ENCODE measurements at places on chromosomes 7 and 10.

GRCh38 chr7:61576-62360 is 130.6 kb upstream of the FAM20C start:
- no peak for DNase-seq

- DNase-seq, result no peak
Measured at GRCh38 chr7:87223666-87224065, 4.1 kb upstream of the TMEM243 start.

DNA sequence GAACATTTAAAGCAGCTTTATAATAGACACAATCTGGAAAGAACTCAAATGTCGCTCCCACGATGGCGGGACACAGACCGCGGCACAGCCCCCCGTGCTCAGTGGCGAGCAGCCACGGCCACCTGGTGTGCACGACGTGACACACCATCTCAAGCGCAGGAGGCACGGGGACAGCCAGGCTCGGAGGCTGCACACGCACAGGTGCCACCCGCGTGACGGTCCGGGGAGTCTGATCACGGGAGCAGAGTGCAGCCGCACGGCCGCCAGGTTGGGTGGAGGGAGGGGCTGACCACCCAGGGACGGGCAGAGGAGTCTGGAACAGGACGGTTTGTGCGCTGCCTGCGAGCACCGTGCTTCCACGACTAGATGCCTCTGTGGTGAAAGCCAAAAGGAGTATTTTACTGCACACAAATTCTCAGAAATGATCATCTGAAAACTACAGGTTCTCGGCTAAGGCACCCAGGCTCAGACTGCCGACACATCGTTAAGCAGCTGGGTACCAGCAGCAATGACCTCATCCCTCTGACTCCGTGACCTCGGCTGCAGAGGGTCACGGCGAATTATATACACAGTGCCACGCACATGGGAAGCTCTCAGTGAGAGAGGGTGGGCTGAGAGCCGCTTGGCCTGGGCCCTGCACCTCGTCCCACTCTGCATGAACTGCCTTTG is 7.5 kb upstream of the GPER1 start:
- no peak for DNase-seq

- no peak for DNase-seq
Measured at GRCh38 chr7:23685731-23686130, 5.7 kb downstream of the FAM221A start.

DNA sequence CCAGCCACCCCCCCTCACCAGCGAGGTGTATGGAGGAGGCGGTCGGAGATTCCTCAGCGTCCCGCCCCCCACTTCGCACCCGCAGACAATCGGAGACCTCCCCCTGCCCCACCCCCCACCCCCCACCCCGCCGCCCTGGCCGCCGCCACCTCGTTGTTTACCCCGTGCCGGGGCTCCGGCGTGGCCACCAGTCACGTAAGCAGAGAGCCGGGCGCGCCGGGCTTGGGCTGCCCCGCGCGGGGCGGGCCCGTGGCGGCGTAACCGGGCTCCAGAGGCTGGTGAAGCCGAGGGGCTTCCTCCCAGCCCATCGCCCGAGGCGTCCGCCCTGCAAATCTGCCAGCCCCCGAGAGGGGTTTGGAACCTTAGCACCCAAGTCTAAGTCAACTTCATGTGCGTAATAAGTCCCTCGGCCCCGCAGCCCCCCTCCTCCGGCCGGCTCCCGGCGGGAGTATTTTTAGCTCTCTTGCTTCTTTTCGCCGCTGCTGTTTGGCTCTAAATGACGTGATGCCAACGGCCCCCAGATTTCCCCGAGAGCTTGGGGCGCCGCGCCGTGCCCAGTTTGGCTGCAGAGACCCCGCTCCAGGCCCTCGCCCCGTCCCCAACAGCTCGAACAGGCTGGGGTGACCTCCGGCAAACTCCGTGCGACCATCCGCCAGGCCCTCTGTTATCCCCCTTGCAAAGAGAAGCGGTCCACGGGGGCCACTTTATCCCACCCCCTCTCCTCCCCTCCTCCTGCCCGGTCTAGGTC is 2.7 kb downstream of the MXI1 start:
- peak; percentile 52 for DNase-seq

GRCh38 chr10:93333278-93333978 is 148.7 kb downstream of the MYOF start:
- DNase-seq, result no peak

- no peak for DNase-seq
Measured at GRCh38 chr7:10083766-10084165, 889.9 kb upstream of the PHF14 start.

DNA sequence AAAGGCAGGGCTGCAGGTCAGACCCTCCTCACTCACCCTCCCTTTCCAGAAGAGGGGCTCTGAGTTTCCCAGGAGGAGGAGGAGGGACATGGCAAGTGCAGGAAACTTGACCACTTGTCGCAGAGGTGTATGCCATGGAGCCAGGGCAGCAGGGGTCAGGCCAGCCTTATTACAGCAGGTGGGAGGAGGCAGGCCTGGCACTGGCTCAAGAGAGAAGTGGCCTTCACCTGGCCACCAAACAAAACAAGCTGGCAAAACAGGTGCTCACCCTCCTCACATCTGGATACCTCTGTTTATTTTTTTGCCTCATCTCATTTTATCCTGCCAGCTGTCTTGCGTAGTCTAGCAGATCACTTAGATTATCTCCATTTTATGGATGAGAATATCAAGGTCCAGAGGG is 12.5 kb downstream of the COL13A1 start:
- DNase-seq, result no peak

GRCh38 chr7:1758859-1759521 is 88.9 kb downstream of the ELFN1 start:
- DNase-seq, result no peak

DNA sequence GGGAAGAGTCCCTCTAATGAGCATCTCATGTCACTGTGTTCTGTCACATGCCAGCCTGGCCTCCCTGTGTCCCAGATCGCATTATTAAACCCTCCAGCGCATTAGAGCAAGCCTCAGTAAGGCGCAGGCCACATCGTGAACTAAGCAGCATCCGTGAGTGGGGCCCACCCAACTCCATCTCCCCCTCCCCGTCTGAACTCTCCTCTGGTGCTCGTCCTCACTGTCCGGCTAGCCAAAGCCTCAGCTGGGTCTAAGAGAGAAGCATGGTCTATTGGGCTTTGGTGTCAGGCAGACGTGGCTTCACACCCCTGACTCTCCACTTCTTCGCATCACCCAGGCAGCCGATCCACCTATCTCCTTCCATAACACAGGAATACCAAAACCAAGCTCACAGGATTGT is 164.7 kb upstream of the LANCL2 start:
- DNase-seq, result no peak

DNA sequence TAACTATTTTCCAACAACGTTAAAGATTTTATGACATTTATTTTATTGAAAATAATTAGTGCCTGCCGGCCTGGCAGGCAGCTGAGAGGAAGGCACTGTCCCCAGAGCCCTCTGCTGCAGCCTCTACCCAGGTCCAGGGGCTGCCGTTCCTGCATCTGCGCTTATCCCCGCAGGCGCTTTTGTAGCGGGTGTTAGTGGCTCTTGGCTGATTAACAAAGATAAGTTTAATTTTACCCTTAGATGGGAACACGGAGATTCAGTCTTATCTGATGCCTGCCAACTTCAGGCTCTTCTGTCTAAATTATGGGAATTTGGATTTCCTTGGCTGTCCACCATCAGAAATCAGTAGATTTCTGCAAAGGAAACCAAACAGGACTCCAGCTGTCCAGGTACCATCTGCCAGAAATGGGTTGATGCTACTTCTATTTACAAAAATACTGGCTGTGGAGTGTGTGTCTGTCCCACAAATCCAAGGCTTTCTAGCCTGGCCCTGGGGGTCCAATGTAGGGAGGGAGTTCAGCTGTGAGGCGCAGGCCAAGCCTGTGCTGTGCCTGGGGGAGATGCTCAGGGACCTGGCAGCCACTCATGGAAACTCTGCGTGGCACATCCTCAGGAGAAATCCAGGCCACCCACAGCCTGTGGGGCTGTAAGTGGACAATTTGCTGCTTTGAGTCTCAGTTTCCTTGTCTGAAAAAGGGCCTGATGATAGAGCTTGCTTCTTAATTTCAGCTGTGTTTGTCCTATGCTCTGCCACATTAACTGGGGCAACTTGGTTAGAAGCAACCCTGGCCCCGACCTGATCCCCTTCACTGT is 62.0 kb upstream of the IGFBP3 start:
- no peak for DNase-seq

DNA sequence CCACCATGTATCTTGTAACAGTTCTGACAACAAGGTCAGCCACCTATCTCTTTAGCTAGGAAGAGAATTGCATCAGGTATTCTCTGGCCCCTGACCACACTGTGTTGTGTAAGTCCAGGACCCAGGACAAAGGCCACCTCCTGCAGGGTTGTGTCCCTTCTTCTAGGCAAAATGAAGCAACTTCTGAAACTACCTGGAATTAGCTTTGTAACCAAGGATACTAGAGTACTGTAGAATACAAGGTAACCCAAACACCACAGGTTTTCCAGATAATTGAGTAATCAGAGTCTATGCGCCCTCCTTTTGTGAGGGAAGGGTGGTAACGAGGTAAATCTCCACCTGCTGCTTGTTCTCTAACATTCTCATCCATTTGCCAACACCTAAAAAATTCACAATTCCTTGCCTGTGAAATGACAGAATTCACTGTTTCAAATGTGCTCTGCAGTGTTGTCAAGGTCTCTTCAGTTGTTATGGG is 51.7 kb downstream of the SGMS1 start:
- DNase-seq, result no peak

DNA sequence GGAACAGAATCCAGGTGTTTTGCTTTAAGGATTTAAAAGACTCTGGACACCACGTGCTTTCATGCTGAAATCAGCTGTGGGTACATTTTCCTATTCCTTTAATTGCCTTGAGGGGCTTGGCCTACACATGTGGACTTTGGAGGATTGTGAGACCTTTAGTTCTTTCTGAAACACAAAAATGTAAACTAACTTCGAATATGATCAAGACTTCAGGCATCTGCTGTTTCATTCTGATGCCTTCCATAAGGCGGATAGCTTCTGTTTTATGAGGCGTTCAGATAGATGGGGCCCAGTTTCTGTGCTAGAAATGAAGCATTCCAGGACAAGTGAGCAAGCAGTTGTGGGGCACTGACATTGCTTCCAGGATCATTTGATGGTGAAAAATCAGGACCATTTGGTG is 1.5 kb upstream of the NOBOX start:
- DNase-seq, result no peak

- DNase-seq, result no peak
Measured at GRCh38 chr7:40996233-40996677, 706.6 kb downstream of the INHBA start.

- DNase-seq, result no peak
Measured at GRCh38 chr7:121305109-121305508, 23.7 kb upstream of the WNT16 start.

DNA sequence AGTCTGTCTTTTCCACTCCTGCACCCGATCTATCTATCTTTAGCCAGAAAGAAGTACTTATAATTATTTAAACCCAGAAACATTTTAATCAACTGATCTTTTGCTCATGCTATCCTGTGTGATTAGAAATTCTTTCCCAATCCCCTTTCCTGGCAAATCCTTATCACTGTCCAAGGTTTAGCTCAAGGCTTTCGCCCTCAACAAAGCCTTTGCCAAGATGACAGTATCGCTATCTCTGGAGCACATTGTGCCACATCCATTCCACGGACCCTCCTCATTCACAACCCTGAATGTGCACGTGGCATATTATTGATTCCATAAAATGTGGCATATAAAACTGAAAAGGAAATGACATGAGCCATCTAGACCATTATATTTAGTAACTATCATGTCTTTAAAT is 71.3 kb downstream of the PTN start:
- no peak for DNase-seq

DNA sequence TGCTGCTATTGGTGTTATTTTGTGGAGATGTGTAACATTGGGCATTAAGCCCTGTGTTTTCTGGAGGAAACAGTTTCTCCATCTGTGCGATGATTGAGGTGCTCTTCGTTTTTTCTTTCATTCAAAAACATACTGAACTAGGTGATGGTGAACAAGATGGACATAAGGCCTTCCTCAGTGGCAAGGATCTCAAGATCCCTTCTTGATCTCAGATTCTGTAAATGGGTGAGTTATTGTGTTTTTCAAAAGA is 759 bp upstream of the ELAPOR2 start:
- no peak for DNase-seq

DNA sequence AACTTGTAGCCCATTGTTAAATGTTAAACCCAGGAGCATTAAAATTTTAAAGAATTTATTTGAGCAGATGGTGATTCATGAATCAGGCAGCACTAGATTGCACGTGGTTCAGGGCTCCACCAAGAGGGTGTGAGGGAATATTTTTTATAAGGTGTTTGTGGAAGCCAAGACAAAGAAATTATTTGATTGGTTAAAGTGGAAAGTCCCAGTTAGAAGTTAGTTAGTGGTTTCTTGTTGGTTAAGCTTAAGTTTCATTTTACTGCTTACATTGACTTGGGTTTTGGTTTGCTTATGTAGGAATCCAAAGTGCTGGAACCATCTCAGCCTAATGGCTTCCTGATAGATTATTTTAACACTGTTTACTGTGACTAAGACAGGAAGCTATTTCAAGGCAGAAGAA is 906.2 kb downstream of the LRMDA start:
- no peak for DNase-seq

DNA sequence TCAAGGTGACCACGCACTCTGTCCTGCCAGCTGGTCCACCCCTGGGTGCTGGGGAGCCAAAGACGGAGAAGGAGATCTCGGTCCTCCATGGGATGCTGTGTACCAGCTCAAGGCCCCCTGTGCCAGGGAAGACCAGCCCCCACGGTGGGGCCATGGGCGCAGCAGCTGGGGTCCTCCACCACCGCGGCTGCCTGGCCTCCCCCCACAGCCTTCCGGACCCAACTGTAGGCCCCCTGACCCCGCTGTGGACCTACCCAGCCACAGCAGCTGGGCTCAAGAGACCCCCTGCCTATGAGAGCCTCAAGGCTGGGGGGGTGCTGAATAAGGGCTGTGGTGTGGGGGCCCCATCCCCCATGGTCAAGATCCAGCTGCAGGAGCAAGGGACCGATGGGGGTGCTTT is 5.4 kb downstream of the NYAP1 start:
- DNase-seq, result no peak

DNA sequence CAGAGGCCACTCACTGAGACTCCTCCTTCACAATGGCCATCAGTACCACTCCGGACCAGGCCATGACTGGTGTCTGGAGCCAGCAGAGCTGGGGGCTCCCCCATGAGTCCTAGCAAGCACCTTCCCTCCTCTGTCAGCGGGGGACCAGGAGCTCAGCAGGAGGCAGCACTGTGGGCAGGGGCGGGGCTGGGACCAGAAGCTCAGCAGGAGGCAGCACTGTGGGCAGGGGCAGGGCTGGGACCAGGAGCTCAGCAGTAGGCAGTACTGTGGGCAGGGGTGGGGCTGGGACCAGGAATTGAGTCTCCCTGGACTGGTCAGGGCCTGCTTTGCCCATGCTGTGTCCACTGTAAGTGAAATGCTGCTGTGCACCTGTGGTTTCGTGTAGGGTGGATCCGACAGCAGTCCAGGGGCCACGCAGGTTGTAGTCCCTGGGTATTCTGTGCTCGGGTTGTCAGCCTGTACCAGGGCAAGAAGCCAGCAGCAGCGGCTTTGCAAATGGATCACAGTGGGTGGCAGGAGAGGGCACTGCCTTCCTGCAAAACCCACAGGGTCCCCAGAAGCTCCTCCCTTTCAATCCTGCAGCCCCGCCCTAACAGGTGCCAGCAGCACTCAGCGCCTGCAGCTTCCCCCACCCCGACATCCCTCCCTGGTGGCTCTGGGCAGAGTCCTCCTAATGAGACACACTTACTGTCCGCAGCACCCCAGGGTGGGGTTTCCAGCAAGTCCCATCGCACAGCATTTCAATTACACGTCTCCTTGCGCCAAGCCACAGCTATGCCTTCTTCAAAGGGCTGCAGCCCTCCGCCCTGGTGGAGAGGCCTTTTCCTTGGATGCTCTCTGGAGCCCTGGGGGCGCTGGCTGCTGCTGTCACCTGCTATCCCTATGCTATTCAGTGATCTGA is 220.5 kb downstream of the TCERG1L start:
- DNase-seq, result no peak

All from stimulated activated CD4-positive, alpha-beta T cell treated with anti-CD3 and anti-CD28 coated beads, Interleukin-4, amount 100 ng/mL, for 1 hour (primary cell).